ENCODE measurements at places on chromosomes 2 and 18.
A peak's percentile ranks its signal among the peaks of the same experiment; 100 is the strongest.

GRCh38 chr18:5717256-5717655, 173.5 kb upstream of the EPB41L3 start:
- no peaks in the 10 kb centered on the region for H3K4me1 ChIP-seq
- no peak for DNase-seq
- H3K36me3 ChIP-seq, result no peaks in the 10 kb centered on the region
- no peaks in the 10 kb centered on the region for H3K27me3 ChIP-seq

DNA sequence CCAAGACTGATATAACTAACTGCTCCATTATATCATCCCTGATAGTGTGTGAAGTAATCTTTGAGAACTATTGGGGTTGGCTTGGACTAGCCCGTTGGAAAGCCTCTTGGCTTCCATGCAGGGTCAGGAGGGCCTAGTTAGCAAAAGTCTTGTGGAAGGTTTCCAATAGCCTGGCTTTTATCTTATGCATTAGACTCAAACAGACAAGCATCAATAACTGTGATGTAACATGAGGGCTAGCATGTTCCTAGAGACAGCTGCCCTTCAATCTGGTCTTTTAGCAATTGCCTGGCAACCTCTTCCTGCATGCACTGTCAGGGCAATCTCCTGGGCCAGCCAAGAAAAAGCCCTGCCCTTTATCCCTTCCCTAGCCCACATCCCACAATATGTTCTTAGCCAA, 18.2 kb downstream of the SLC8A1 start:
- no peak overlapping the region for H3K4me3 ChIP-seq
- H3K4me1 ChIP-seq, result no peaks in the 10 kb centered on the region
- H3K27ac ChIP-seq, result no peak overlapping the region
- H3K36me3 ChIP-seq, result no peaks in the 10 kb centered on the region
- no peaks in the 10 kb centered on the region for H3K27me3 ChIP-seq

DNA sequence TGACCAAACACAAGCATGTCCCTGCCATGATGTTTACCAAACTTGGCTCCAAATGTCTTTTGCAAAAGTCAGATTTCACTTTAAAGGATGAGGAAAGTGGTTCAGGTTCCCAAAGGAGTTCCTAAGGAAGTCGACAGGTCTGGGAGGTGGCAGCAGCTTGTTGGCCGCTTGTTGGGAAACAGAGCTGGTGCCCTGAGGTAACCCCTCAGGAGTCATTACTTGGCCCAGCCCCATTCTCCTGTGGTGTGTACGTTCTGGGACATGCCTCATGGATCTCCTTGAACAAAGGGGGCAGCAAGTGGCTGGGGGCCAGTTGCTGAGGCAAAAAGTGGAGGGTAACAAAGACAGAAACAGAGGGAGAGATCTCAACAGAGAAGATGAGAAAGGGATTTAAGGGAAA, 10.9 kb downstream of the TMBIM1 start:
- DNase-seq, result no peak
- H3K27me3 ChIP-seq, result no peaks in the 10 kb centered on the region
- H3K4me3 ChIP-seq, result no peak overlapping the region
- H3K27ac ChIP-seq, result peak overlapping the region; percentile 1
- peaks cover 73% of the 10 kb centered on the region for H3K36me3 ChIP-seq

- H3K4me3 ChIP-seq, result no peak overlapping the region
- no peak for DNase-seq
- H3K27me3 ChIP-seq, result no peaks in the 10 kb centered on the region
- no peaks in the 10 kb centered on the region for H3K4me1 ChIP-seq
- H3K27ac ChIP-seq, result no peak overlapping the region
- no peaks in the 10 kb centered on the region for H3K36me3 ChIP-seq
These were observed 145.1 kb downstream of the CDC42EP3 start for GRCh38 chr2:37526323-37526722.

DNA sequence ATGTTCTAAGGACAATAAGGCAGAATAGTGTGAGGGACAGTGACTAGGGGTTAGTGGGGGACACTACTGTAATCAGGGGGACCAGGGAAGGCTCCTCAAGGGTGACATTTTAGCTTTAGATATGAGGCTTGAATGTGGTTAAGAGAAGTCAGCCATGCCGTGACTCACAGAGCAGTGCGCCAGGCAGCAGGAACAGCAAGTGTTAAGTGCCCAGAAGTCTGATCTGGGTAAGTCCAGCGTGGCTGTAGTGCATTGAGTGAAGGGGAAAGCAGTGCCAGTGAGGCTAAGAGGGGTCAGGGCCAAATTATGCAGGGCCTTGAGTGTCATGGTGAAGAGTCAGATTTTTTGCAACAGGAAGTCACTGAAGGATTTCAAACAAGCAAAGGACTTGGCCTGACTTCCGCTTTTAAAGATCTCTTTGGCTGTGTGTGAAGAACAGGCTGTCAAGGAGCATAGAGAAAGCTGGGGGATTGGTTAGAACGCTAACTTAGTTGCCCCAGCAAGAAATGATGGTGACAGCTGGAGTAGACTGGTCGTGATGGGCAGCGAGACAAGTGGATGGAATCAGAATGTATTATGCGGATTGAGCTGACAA, 151.5 kb downstream of the MSH2 start:
- H3K4me1 ChIP-seq, result no peaks in the 10 kb centered on the region
- no peaks in the 10 kb centered on the region for H3K36me3 ChIP-seq
- DNase-seq, result no peak
- H3K27me3 ChIP-seq, result peaks cover 14% of the 10 kb centered on the region
- no peak overlapping the region for H3K4me3 ChIP-seq
- no peak overlapping the region for H3K27ac ChIP-seq

- no peaks in the 10 kb centered on the region for H3K27me3 ChIP-seq
- no peak overlapping the region for H3K27ac ChIP-seq
- no peaks in the 10 kb centered on the region for H3K36me3 ChIP-seq
- no peak for DNase-seq
- no peak overlapping the region for H3K4me3 ChIP-seq
These were observed 35.9 kb downstream of the ADI1 start for GRCh38 chr2:3483227-3483985.

DNA sequence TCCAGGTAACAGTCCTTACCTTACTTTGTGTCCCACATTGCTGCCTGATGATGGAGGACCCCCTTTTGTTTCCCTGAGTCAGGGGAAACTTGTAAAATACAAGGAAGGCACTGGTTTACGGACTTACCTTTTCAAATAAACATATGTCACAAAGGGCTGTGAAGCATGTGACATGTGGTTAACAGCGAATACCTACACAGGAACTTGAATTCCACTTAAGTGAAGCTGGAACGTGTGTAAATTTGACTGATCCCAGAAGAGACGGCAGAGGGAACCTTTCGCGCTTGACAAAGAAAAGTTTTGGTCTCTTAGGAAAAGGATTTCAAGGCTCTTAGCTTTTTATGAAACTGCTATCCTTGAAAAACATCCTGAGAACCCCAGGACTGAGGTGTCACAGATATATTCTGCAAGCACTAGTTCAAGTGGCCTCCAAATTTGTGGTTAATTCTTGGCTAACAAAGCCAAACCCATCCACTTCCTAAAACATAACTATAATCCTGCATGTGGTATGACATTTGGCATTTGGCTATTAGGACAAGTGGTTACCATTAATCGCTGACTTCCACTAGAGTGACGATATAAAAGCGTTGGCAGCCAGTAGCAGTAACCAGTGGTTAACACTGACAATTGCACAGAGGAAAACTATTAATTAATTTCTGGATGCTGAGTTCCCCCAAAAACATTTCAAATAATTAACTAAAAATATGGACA, 55.6 kb downstream of the ITGB6 start:
- H3K36me3 ChIP-seq, result no peaks in the 10 kb centered on the region
- no peaks in the 10 kb centered on the region for H3K27me3 ChIP-seq
- no peak overlapping the region for H3K4me3 ChIP-seq
- no peak for DNase-seq
- H3K4me1 ChIP-seq, result peaks cover 6% of the 10 kb centered on the region

DNA sequence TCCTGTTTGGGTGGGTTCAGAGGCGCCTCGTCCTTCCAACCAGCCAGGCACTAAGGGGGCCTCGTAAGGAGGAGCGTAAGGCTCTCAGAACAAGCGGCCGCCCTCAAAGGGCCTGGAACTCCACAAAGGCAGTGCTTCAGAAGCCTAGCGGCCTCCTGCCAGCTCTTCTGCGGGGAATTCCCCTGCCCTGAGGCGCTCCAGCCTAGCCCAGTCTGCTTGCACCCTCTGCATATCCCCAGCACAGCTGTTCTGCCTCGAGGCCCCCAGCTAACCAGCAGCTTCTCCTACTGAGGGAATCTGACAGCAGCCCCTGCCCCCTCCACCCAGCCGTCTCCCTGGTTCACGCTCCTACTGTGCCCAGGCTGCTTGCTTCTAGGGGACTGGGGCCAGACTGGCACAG, 265.9 kb downstream of the TFCP2L1 start:
- no peaks in the 10 kb centered on the region for H3K4me1 ChIP-seq
- no peak for DNase-seq
- no peak overlapping the region for H3K27ac ChIP-seq
- no peaks in the 10 kb centered on the region for H3K27me3 ChIP-seq
- no peaks in the 10 kb centered on the region for H3K36me3 ChIP-seq
- no peak overlapping the region for H3K4me3 ChIP-seq

GRCh38 chr2:142867136-142867535, 10.3 kb upstream of the KYNU start:
- no peaks in the 10 kb centered on the region for H3K4me1 ChIP-seq
- H3K36me3 ChIP-seq, result no peaks in the 10 kb centered on the region
- H3K4me3 ChIP-seq, result no peak overlapping the region

GRCh38 chr2:241321886-241322285, 6.2 kb downstream of the SEPTIN2 start:
- H3K4me1 ChIP-seq, result peaks cover 24% of the 10 kb centered on the region
- H3K27ac ChIP-seq, result no peak overlapping the region
- H3K4me3 ChIP-seq, result no peak overlapping the region
- H3K27me3 ChIP-seq, result no peaks in the 10 kb centered on the region

DNA sequence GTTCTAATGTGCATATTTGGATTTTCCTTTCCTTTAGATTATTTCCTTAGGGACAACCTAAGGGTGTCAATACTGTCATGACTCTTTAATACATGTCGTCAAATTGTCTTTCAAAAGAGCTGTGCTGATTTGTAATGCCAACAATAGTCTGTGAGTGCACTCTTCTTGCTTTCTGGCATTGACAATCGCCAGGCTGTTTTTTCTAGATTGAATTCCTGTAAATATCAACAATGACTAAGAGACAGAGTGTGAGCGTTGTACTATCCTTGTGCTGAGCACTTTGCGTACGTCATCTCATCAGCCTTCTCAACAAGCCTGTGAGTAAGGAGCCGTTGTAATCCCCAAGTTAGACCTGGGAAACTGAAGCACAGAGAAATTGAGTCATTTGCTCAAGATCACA, 96.0 kb downstream of the ACOXL start:
- H3K4me1 ChIP-seq, result peaks cover 2% of the 10 kb centered on the region
- no peaks in the 10 kb centered on the region for H3K27me3 ChIP-seq
- H3K4me3 ChIP-seq, result no peak overlapping the region
- no peak overlapping the region for H3K27ac ChIP-seq
- H3K36me3 ChIP-seq, result no peaks in the 10 kb centered on the region

GRCh38 chr2:70725505-70725904, 42.5 kb downstream of the ADD2 start:
- H3K36me3 ChIP-seq, result no peaks in the 10 kb centered on the region
- no peaks in the 10 kb centered on the region for H3K4me1 ChIP-seq
- H3K4me3 ChIP-seq, result no peak overlapping the region
- no peak for DNase-seq
- no peaks in the 10 kb centered on the region for H3K27me3 ChIP-seq
- no peak overlapping the region for H3K27ac ChIP-seq

- DNase-seq, result no peak
- H3K4me3 ChIP-seq, result no peak overlapping the region
- H3K27me3 ChIP-seq, result no peaks in the 10 kb centered on the region
- no peaks in the 10 kb centered on the region for H3K4me1 ChIP-seq
- H3K27ac ChIP-seq, result no peak overlapping the region
These were observed 181.4 kb upstream of the FN1 start for GRCh38 chr2:215617060-215617824.

DNA sequence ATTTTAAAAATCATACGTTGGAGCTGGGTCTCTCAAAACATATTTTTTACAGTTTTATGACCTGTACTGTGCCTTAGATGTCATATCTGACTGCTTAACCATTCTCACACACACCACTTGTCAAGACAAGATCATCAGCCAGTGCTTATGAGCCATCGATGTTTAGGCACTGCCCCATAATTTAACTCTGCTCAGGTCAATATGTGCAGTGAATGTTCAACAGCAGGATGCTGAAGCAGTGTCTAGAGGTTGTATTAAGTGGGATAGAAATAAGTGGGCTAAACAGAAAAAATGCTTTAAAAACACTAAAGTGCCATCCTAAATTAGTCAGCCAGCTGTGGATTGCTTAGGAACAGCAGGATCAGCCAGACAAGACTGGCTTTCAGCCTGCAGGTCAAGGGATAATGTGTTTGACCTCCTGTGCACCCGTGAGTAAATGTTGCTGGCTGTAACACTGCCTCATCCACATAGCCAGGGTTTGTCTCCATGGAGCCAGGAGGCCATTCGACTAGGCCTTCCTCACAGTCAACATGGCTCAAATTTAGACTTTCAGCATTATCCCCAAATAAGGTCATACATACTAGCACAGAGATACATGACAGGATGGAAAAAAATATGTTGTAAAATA, 139.0 kb upstream of the NXPH2 start:
- no peaks in the 10 kb centered on the region for H3K4me1 ChIP-seq
- no peak for DNase-seq
- H3K4me3 ChIP-seq, result no peak overlapping the region
- H3K27ac ChIP-seq, result no peak overlapping the region
- no peaks in the 10 kb centered on the region for H3K27me3 ChIP-seq
- no peaks in the 10 kb centered on the region for H3K36me3 ChIP-seq

DNA sequence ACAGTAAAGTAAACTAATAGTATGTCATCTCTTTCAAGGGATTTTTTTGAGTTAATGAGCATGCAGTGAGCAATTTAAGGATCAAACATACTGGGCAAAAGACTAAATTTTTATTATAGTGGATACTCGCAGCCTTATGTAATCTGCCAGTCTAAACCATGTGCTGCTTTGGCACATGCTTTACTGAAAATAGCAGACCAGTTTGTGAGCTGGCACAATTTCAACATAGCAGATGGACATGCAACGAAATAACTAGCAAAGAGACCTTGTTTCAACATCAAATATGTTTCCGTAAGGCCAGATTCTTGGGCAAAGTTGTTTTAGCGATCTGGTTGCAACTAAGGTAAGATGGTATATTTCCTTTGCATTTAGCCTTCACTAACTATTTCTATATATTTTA, 807.3 kb downstream of the NR4A2 start:
- H3K27ac ChIP-seq, result no peak overlapping the region
- no peaks in the 10 kb centered on the region for H3K27me3 ChIP-seq
- H3K4me1 ChIP-seq, result no peaks in the 10 kb centered on the region
- H3K4me3 ChIP-seq, result no peak overlapping the region
- no peaks in the 10 kb centered on the region for H3K36me3 ChIP-seq

DNA sequence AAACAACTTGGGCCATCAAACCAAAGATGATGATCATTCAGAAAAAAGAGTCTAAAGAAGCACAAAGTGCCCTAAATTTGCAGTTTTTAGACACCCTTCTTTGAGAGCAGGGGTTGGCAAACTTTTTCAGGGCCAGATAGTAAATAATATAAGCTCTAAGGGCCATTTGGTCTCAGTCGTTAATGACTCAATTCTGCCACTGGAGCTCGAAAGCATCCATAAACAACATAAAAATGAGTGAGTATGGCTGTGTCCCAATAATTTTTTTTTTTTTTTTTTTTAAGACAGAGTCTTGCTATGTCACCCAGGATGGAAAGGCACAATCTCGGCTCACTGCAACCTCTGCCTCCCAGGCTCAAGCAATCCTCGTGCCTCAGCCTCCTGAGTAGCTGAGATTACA, 152.3 kb downstream of the DTNB start:
- DNase-seq, result no peak
- no peaks in the 10 kb centered on the region for H3K36me3 ChIP-seq
- no peaks in the 10 kb centered on the region for H3K27me3 ChIP-seq

GRCh38 chr2:70143314-70144150, 47.3 kb downstream of the C2orf42 start:
- H3K4me3 ChIP-seq, result peak overlapping the region; percentile 3
- H3K36me3 ChIP-seq, result no peaks in the 10 kb centered on the region
- peak; percentile 12 for DNase-seq
- H3K27ac ChIP-seq, result peak overlapping the region; percentile 95
- H3K4me1 ChIP-seq, result peaks cover 44% of the 10 kb centered on the region
